ENCODE measurements at places on chromosomes 3 and 15.

DNA sequence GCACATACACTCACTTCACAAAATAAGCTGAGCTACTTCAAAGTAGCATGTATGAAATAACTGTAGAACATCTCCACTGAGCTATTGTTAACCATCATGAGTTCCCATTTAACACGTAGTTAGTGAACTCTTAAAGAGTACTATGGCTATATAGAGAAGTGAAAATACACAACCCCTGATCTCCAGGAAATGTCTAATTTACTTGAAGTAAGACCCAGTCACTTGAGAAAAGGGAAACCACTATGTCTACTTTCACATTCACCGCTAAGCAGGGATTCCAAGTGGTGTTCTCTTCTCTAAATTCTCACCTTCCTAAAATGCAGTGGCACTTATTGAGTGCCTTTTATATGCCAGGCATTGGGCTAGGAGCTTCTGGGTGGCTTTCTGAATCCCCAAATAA lies 35.0 kb upstream of the COLQ start:
- peak; percentile 80 for DNase-seq

DNA sequence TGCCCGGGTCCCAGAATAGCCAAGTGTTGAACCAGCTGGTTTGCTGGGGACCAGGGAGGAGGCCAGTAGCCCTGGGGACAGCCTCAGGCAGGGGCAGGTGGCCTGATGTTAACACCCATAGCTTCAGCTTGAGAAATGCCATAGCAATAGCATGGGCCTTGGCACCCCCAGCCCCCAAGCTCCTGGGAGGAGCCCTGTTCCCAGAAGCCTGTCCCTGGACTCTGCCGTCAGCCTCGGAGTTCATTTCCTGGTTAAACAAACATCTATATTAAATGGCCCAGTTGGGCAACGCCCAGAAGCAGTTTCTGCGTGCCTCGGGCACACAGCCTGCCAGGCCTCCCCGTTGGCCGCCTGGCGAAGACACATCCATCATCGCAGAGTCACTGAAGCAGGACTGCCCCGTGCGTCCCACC lies 58.2 kb downstream of the FGD5 start:
- DNase-seq: no peak

- DNase-seq: no peak
Measured at GRCh38 chr15:83651541-83651940, 2.4 kb upstream of the ADAMTSL3 start.

DNA sequence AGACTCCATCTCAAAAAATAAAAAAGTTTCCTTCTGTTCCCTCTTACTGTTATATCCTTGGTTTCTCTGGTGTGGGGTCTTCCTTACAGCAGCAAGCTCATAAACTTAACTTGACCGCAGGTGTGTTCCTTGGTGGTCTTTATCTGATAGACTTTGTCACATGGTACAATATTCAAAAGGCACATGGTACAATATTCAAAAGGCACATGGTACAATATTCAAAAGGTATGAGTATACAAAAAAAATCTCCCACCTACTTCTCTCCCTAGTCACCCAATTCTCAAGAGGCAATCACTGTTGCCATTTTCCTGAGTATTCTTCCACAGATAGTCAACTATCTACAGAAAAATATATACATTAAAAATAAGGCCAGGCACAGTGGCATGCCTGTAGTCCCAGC lies 4.5 kb downstream of the PGBD4 start:
- no peak for DNase-seq

GRCh38 chr15:64100958-64101357 lies 5.2 kb downstream of the SNX1 start:
- DNase-seq: no peak

- no peak for DNase-seq
Measured at GRCh38 chr15:36936613-36937012, 163.7 kb downstream of the MEIS2 start.

DNA sequence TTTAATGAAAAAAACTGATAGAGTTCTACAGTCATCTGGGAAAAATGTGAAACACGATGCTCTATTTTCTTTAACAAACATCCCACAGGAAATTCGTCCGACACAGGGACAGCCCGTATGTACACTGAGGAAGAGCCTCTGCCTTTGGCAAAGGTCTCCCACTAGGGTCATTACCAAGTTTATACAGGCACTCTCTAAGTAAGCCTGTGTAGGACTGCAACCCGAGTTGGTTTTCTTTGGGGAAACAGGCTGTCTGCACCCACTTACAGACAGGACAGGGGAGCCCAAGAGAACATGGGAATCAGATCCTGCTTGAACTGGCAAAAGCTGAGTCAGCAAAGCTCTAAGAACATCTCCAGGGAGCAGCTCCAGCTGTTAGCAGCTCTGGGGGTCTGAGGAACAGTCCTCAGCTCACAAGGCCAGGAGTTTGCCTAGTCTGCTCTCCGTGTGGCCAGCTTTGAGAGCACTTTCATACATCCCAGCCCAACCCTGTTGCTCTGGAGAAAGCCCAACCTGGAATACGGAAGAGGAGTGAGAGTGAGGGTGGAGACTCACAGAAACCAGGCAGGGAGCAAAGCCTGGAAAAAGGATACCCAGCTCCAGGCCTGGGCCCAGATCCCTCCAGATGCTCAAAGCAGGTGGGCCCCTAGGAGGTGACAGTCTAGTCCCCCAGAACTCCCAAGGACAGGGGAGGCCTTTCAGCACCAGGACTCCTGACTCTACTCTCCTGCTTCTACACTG lies 1.9 kb downstream of the TBC1D2B start:
- no peak for DNase-seq

DNA sequence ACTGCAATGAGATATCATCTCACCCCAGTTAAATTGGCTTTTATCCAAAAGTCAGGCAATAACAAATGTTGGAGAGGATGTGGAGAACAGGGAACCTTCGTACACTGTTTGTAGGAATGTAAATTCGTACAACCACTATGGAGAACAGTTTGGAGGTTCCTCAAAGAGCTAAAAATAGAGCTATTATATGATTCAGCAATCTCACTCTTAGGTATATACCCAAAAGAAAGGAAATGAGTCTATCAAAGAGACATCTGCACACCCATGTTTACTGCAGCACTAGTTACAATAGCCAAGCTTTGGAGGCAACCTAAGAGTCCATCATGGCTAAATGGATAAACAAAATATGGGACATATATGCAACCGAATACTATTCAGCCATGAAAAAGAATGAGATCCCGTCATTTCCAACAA lies 68.0 kb upstream of the HES1 start:
- no peak for DNase-seq

DNA sequence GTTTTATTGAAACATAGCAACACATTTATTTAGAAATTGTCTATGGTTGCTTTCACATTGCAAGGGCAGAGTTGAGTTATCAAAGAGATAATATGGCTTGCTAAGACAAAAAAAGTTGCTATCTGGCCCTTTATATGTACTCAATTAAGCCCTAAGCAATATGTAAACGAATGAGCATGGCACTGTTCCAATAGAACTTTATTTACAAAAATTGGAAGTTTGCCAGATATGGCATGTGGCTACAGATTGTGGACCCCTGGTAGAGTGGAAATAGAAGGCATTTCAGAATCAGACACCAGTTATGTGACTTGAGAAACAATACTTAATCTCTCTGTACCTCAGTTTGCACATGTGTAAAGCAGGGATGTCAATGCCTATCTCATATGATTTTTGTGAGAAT lies 515.6 kb upstream of the SGO1 start:
- no peak for DNase-seq

DNA sequence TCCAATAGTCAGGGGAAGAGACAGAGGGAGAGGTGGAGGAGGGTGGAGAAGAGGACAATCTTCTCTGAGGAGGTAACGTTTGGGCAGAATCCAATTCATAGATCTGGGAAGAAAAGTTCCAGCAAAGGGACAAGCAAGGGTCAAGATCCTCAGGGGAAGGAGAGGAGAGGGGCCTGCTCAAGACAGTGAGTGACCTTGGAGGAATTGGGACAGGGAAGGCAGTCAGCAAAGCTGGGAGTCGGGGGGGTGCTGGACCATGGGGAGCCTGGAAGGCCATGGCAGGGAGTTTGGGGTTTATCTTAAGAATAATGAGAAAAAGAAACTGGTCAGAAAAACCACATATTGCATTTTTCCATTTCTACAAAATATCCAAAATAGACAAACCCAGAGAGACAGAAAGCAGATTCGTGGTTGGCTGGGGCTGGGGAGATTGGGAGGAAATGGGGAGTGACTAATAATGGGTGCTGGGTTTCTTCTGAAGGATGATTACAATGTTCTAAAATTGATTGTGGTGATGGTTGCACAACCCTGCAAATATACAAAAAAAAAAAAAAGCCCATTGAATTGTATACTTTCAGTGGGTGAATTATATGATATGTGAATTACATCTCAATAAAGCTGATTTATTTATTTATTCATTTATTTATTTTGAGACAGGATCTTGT lies 19.6 kb upstream of the SRP14 start:
- no peak for DNase-seq

- no peak for DNase-seq
Measured at GRCh38 chr15:73930790-73931281, 4.6 kb downstream of the LOXL1 start.

GRCh38 chr15:68676926-68677325 lies 98.1 kb downstream of the CORO2B start:
- no peak for DNase-seq

DNA sequence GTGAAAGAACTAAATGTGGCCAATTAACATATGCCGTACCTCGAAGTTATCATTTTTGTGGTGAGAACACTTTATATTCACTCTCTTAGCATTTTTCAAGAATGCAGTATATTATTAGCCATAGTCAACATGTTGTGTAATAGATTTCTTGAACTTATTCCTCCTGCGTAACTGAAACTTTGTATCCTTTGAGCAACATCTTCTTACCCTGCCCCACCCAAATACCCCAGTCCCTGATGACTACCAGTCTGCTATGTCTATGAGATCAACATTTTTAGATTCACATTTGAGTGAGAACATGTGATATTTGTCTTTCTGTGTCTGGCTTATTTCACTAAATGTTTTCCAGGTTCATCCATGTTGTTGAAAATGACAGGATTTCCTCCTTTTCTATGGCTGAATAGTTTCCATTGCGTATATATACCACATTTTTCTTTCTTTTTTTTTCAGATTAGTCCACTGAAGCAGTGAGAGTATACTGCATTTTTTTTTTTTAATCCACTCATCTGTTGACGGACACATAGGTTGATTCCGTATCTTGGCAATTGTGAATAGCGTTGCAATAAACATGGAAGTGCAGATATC lies 12.7 kb upstream of the KBTBD8 start:
- DNase-seq: no peak

Measured in GM12878 (cell line).